ENCODE measurements at places on chromosomes 1 and 21. TPM values are rescaled to one million over a fixed set of nuclear protein-coding genes. Genes with fewer than 3 reads are reported as not detected.

The CACNA1E gene
- total RNA-seq: under 0.01 TPM

The NPHS2 gene
- not detected for total RNA-seq

The ACBD3 gene
- total RNA-seq: 95.6 TPM

The PDZK1IP1 gene
- total RNA-seq: 0.58 TPM

The CTPS1 gene
- total RNA-seq: 15.2 TPM

The CASP9 gene
- total RNA-seq: 8.6 TPM

The EPB41 gene
- 1.9 TPM for total RNA-seq

The IL19 gene
- total RNA-seq: not detected

The PGLYRP4 gene
- not detected for total RNA-seq

The MTOR gene
- 38.0 TPM for total RNA-seq

The OR2T2 gene
- not detected for total RNA-seq

The FAM177B gene
- total RNA-seq: not detected

The NKAIN1 gene
- under 0.01 TPM for total RNA-seq

Measured in regular cardiac myocyte (primary cell).